IMR-90 (cell line): ENCODE measurements at places on chromosomes 7 and 10.

GRCh38 chr10:78416031-78417011 is 382.7 kb downstream of the RPS24 start:
- DNase-seq = peak; percentile 73

DNA sequence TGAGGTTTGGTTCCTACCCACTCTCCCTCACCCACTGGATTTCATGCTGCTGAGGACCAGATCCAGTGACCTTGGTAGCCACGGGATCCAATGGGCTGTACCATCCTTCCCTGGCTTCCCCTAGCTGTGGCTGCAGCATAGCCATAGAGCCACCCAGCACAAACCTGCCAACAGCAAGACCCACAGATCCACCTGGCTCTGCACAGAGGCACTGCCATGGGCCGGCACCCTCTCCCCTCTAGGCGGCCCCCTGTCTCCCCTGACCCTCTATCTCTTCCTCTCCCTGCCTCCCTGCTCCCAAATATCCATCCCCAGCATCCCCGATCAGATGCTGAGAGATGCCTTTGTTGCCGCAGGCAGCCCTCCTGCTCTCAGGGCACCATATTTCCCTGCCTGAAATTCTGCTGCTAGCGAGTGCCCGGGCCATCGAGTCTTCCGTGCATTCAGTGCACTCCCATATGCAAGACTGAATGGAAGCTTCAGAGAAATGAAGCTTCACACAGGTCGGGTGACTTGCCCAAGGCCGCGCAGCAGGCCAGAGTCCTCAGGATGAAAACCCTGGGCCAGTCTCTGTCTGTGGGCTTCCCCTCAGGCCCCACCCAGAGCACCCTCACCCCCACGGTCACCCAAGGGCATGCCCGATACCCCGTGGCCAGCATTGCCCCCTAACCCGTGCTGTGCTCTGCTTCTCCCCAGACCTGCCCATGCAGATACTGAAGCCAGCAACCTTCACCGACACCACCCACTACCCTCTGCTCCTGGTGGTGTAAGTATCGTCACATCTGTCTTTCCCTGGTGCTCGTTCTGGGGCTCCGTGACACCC is 130.8 kb downstream of the PAXIP1 start:
- no peak for DNase-seq

DNA sequence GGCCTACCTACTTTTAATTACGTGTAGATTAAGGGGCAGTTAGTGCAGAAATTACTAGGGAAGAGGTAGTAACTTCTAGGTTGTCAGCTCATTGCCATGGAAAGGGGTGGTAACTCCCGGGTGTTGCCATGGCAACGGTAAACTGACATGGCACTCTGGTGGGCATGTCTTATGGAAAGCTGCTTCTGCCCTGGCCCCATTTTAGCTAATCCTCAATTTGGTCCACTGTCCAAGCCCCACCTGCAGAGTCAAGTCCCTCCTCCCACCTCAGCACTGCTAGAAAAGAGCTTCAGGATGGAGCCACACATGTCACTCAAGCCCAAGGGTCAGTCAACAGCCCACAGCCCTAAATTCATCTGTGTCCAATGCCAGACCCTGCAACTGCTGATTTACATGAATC is 7.5 kb upstream of the ZKSCAN1 start:
- no peak for DNase-seq

DNA sequence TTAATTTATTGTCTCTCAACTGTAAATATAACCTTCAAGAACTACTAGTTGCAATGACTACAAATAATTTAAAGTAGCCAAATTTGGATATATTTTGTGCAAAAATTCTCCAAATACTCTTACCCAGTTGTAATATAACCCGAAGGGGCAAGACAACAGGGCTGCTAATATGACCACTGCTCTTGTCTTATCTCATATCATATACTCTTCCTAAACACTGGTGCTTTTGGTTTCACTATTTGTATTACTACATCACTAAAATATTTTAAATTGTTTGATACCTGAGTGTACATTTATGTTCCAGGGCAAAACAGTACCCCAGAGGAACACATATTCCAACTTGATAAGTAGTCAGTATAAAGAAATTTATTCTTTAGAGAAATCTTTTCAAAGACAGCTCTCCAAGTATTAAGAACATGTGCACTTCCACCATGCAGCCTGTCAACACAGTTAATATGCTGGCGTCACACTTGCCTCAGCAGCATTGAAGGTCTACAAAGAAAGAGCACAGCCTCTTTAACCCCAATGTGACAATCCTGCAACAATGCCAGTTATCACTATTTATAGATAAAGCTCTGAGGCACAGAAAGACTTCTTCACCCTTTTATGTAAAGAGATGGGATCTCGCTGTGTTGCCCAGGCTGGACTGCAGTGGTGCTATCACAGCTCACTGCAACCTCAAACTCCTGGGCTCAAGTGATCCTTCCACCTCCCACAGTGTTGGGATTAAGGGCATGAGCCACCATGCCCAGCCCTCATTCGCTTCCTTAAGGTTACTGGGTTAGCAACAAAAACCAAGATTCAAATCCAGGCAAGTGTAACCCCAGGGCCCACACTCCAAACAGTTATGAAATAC is 37.8 kb downstream of the RHEB start:
- DNase-seq = no peak

GRCh38 chr10:89279421-89279869 is 22.4 kb upstream of the IFIT2 start:
- no peak for DNase-seq

- DNase-seq = no peak
Observed at GRCh38 chr10:72248468-72249151, 25.1 kb upstream of the DDIT4 start.

DNA sequence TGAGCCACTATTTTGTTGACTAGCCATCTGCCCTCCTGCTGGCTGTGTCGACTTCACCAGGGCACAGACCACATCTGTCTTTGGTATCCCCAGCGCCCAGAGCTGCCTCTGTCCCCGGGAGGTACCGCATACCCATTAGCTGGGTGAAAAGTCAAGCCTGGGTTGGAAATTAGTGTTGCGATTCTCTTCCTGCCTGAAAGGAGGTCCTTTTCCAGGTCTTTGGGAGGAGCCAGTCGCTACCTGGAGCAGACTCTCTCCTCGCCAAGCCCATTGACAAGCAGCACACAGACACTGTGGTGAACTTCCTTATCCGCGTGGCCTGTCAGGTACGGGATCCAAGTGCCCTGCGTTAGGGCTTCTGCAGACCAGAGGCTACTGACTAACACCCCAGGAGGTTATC is 79.4 kb downstream of the TRRAP start:
- DNase-seq = no peak

GRCh38 chr7:94338921-94339371 is 55.7 kb upstream of the COL1A2 start:
- DNase-seq = peak; percentile 83

GRCh38 chr7:82468435-82468834 is 24.9 kb upstream of the CACNA2D1 start:
- DNase-seq = no peak

DNA sequence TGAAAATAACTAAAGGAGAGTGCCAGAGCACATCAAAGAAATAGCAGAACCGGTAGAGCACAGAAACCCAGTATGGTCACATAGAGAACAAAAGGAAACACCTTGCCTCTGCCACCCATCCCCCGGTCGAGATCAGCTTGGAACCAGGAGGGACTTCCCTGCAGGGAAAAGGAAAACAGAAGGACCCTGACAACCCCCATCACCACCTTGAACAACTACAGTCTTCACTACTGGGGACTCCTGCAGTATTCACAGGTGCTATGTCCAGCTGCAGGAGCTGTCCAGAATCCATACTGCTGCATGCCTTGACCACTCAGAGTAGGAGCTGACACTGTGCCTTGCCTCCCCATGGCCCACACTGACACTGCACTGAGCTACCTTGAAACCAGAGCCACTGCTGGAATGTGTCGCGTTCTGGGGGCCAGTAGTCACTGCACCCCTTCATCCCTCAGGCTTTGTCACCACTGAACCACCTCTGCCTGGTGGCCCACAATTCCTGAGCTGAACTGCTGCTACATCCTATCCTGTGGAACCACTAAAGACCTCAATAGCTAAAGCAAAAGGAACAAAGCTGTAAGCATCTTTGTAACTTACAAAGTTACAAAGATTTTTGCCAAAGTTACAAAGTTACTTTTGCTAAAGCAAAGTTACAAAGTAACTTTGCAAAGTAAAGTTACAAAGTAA is 66.8 kb downstream of the TRIL start:
- no peak for DNase-seq

GRCh38 chr7:78057571-78057970 is 259.0 kb downstream of the PHTF2 start:
- no peak for DNase-seq

- no peak for DNase-seq
Observed at GRCh38 chr7:138228769-138229168, 152.5 kb downstream of the AKR1D1 start.

DNA sequence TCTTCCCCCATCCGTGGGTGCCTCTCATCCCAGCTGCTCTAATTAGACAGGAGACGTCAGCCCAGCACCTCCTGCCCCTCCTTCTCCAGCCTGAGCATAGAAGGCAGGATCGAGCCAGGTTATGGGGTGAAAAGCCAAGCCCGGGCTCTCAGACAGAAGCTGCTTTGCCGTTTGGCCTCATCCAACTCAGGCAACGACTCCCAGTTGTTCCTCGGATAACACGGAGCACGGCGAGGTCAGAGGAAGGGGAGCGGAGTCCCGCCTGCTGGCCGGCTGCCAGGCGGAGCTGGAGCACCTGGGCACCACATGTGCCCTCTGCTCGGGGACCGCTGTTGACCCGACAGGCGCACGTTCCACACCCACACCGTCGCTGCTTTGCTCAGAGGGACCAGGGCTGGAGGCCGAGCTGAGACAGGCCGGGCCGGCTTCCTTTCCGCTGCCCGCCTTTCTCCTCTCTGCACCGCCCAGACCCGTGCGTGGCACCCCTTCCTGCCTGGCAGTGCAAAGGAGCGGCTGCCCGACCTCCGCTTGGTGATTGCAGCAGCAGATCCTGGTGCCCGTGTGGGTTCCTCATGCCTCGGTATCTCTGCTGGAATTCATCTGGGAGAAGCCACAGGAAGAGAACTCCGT is 21.6 kb upstream of the UNCX start:
- DNase-seq = no peak

- DNase-seq = no peak
Observed at GRCh38 chr10:72981882-72982529, 27.4 kb upstream of the PLA2G12B start.

DNA sequence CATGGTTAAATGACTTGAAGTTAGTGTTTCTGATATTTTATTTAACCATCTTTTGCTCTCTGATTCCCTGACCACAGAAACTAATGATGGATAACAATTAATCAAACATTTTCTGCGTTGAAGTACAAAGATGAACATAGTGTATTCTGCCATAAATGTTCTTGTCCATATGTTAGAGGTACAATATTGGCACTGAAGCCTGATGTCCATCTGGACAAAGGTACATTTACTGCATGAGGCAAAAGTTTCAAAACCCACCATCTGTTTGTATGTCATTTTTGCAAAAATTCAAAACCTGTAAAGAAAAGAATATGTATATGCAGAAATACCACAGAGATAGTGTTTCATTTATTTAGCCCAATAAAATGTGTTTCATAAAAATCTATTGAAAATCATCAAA is 861.5 kb downstream of the ANKRD7 start:
- no peak for DNase-seq

DNA sequence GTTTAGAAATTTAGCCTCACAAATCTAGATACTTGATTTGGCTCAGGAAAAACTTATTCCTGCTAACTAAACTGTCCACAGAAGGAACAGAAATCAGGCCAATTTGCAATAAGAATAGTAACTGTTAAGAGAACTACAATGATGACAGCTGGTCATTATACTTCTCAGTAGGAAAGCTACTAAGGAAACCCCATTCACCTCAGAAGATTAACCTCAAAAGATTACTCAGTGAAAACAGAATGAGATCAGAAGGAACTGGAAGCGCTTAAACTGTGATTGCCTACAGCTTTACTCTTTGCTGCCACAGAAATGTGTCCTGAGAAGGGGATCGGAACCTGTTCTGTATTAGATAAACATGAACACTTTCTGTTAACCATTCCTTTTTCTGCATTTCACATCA is 24.3 kb upstream of the DNAJB12 start:
- DNase-seq = no peak

DNA sequence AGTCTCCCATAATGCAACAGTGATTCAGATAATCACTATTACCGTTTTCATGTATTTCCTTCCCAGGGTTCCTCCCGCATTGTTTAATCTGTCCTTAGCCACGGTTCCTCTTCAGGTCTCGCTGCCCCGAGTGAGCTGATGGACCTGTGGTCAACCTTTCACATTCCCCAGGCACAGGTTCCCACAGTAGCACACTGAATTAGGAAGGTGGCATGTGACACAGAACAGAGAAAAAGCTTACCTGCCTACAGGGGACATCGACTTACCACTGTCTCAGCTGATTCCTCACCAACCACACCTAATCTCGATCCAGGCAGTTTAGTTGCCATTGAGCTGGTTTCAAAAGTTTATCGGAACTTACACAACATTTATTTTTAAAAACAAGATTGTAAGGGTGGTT is 72.2 kb downstream of the MTURN start:
- no peak for DNase-seq

GRCh38 chr10:3424111-3424851 is 251.7 kb upstream of the PITRM1 start:
- no peak for DNase-seq

- no peak for DNase-seq
Observed at GRCh38 chr7:137164251-137164650, 179.3 kb downstream of the PTN start.

- DNase-seq = peak; percentile 46
Observed at GRCh38 chr10:84294766-84295447, 33.5 kb upstream of the CCSER2 start.

DNA sequence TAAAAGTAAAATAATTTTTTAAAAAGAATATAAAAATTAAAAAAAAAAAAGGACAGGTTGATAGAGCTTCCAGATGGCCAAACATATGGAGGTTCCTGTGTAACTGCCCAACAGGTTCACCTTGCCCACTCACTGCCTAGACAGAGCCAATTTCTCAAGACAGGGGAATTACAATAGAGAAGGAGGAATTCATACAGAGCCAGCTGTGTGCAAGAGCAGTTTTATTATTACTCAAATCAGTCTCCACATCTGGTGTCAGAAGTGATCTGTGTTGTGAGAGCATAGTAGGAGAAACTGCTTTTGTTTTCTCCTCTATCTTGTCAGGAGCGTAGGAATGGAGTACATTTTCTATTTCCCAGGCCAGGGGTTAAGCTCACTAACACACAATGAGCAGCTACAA is 31.0 kb downstream of the C7orf33 start:
- DNase-seq = no peak

GRCh38 chr7:49396229-49396628 is 377.2 kb upstream of the VWC2 start:
- no peak for DNase-seq

DNA sequence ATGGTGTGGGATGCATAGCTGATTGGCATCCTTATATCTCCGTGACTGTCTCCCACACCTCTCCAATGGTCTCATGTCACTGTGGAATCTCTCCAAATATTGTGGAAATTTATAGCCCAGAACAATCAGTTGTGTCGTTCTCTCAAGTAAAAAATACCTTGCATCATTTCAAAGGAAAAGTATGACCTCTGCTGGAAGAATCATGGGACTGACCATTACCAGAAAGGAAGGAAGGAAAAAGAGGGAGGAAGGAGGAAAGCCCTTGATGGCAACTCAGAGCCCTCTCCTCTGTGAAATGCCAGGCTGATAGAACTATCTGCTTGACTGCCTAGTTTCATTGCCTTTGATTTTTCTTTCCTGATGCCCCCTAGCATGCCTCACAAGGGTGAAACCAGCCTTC is 76.3 kb downstream of the FOXI2 start:
- no peak for DNase-seq

GRCh38 chr10:64039198-64039597 is 518.0 kb downstream of the REEP3 start:
- DNase-seq = no peak
